Transverse colon (tissue), 4 donors: ENCODE measurements at places on chromosomes 4 and X. TPM values are rescaled to one million over a fixed set of nuclear protein-coding genes. Genes with fewer than 3 reads are reported as not detected.
A peak's percentile ranks its signal among the peaks of the same experiment; 100 is the strongest.

Gene ACE2
- 50.4 TPM for total RNA-seq

Gene NAA11
- total RNA-seq, result not detected

Gene KIAA1210
- total RNA-seq, result not detected

Gene TAF7L
- 0.75 TPM for total RNA-seq

Gene NR0B1
- not detected for total RNA-seq

Gene GABRG1
- not detected for total RNA-seq

GRCh38 chr4:146349306-146349705 lies 135.0 kb downstream of the REELD1 start:
- DNase-seq, result no peak

- no peak for DNase-seq
These were observed 1203.1 kb downstream of the PCDH18 start for GRCh38 chr4:136329042-136329662.

GRCh38 chr4:154569584-154569983 lies 6.8 kb downstream of the FGB start:
- DNase-seq, result no peak

GRCh38 chr4:108060164-108060563 lies 70.5 kb downstream of the HADH start:
- no peak for DNase-seq

DNA sequence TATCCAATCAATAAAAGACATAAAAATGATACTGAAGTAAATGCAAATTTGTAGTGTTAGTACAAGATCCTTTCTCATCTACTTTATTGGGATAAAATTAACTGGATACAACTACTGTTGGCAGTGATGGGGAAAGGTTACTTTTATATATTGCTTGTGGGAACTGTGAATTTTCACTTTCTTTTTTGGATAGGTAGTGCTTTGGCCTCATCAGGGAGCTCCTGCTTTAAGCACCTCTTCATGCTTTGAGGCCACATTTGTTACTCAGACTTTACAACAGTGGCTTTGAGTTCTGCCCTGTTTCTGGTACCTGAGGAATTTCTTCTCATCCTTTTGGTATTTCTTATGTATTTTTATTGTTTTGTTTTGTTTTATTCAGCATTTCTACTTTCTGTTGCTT lies 316.8 kb upstream of the ZCCHC13 start:
- no peak for DNase-seq

DNA sequence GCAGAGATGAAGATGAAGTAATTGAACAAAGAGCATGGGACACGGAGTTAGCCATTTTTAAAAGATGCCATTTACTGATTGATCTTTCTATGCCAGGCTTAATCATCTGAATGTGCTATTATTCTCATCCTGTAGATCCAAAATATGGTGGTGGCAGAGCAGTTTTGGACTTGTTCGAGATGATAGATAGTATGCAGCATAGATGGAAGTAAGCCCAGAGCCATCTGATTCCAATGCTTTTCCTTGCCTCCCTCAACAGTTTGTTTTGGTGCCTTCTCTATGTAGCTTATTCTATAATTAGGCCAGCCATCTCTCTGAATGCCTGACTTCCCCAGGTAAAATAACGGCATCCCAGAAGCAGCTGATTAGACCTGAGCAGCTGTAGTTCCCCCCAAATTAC lies 152.6 kb upstream of the CLNK start:
- no peak for DNase-seq

- no peak for DNase-seq
These were observed 225.7 kb upstream of the ARX start for GRCh38 chrX:25241461-25241860.

GRCh38 chrX:69093960-69094871 lies 71.0 kb downstream of the PJA1 start:
- DNase-seq, result peak; percentile 24

GRCh38 chr4:159435561-159436023 lies 332.7 kb downstream of the RAPGEF2 start:
- no peak for DNase-seq
